ENCODE measurements at places on chromosomes 2 and 18. TPM values are rescaled to one million over a fixed set of nuclear protein-coding genes. Genes with fewer than 3 reads are reported as not detected.

DNA sequence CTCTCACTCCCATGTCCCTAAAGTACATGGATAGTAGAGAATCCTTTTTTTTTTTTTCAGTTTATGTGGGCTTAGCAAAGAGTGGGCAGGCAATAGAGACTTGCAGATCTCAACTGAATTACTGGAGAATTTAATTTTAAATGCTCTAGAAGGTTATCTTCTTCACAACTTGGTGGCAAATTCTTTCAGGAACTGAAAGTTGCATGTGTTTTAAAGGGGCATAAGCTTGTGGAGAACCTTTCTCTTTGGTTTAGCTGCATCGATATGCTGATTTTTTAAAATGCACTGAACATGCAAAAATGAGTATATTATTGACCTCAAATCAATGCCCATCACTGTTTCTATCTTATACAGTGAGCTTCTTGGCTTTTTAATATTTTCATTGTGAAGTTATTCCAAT lies 24.9 kb upstream of the GALNT3 start:
- DNase-seq: no peak

The AKAIN1 gene
- not detected for total RNA-seq

The SAG gene
- total RNA-seq: not detected

GRCh38 chr18:3875376-3875775 lies 425.4 kb downstream of the TGIF1 start:
- no peak for DNase-seq

The KCTD1 gene
- 28.9 TPM for total RNA-seq

DNA sequence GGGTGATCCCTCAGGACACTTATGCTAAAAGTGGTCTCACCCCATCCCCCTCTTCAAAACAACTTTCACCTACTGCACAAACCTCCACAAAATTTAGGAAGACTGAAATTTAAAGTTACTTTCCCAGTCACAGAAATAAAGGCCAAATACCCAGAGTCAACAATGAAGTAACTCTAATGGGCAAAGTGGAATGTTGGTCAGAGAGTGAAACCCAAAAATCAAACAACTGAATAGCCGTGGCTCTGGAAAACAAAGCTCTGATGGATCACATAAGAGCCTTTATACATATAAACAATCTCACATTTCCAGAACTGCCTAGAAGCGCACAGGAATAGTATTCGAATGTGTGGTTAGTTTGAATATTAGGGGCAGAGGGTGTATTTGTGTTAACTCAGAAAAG lies 4.7 kb downstream of the ACVR1 start:
- no peak for DNase-seq

Measured in osteocyte (in vitro differentiated cells).